ENCODE measurements at places on chromosomes 12 and 14.

GRCh38 chr12:73514672-73515071 is 1023.0 kb upstream of the ATXN7L3B start:
- no peak for DNase-seq

DNA sequence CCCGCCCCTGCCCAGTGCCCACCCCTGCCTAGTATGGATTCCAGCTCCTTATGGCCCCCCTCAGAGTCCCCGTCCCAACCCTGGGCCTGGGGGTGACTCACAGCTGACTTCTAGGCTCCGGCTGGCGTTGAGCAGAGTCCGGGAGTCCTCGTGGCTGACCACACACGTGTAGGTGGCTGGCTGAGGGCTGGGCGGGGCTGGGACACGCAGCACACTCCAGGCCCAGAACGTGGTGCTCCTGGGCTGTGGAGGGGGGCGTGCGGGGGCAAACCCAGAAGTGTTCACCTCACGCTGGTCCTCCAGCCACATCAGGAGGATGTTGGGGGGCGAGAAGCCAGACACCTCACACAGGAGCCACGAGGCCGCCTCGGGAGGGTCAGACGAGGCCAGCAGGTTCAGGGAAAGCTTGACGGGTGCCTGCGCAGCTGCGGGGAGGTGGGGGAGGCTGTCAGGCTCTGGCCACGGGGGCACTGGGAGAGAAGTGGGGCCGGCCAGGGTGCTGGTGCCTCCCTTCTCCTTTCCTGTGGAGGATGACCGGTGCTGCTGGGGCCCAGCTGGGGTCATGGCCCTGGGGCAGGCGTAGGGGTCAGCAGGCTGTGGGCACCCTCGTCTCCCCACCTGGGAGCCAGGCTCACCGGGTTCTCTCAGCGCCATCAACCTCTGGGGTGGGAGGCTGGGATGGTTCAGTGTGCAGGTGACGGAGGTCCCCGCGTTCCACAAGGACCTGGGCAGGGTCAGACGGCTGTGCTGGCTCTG is 314.1 kb downstream of the TMEM121 start:
- DNase-seq: no peak

DNA sequence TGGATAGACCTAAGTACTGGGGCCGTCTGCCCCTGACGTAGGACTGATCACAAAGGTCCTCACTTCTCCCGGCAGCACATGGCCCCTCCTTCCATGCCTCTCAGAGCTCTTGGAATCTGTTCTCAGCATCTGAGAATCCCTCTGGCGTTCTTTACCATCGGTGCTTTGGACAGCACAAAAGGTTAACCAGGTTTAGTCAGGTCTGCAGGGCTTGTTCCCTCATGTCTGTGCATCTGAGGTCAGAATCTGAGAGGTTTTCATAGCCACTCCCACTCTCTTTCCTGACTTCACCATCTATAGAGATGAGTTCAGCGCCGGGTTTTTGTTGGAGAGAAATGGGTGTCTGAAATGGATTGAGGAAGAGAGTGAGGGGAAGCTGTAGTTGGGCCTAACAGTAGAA is 130.0 kb upstream of the ARHGAP5 start:
- DNase-seq: no peak

GRCh38 chr14:100524933-100525243 is 62.3 kb downstream of the BEGAIN start:
- DNase-seq: no peak

DNA sequence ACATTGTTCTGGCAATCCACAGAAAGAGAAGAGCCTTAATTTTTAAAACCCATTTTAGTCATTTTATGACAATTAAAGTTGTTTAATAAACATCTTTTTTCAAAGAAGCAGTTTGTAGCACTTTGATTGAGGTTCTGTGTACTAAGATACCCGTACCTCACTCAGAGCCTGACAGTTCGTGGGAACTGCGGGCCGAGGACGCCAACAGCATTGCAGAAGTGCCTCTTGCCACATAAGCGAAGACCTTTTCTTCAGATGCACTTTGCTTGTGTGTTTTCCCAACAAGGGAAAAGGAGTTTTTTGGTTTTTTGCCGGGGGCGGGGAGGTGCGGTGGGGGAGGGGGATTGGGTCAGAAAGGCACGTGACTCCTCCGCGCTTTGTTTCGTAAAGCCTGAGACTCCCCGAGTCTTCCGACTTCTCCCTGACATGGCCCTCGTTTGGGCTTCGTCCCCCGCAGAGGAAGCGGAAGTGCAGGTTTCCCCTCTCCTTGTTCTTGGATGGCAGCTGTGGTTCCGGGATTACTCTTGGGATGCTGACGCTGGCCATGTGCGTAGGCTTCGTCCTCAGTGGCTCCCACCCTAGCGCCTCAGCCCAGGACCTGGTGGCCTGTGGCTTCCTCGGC is 70.8 kb downstream of the WDR20 start:
- DNase-seq: no peak

GRCh38 chr12:43066471-43066870 is 476.9 kb upstream of the PRICKLE1 start:
- no peak for DNase-seq

DNA sequence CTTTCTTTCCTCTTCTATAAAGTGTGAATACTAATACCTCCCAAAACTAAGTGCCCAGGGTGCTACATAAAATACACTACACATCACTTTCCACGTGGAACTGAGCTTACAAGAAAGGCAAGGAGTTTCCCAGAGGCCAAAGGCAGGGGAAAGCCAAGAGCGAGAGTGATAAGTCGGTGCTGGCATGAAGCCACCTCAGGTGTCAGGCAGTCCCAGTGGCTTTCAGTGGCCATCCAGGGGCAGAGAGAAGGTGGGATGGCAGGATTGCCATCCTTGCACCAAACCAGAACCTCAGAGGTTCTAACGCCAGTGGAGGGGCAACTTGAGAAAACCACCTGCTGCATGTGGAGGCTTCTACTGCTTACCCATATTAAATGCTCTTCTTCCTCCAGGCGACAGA is 79.7 kb upstream of the DIO3 start:
- DNase-seq: no peak

Data from renal cortical epithelial cell (primary cell).